ENCODE measurements at places on chromosomes 2 and 18.

- DNase-seq: no peak
Observed at GRCh38 chr2:25894135-25894830, 16.0 kb upstream of the ASXL2 start.

DNA sequence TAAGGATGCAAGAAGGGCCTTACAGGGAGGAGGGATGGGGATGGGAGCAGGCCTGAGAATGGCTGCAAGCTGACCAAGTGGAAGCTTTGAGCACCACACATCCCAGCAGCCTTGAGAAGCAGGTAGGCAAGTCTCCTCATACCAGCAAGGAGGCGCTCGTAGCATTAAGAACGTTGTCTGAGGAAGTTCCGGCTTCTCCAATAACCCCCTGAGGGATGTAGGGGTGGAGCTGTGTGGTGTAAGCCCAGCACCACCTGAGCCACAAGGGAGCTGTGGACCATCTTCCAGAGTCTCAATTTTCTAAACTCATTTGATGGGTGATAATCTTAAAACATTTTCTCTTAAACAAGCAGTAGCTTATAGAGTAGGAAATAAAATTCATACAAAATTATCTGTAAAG lies 50.6 kb downstream of the ST3GAL5 start:
- no peak for DNase-seq

DNA sequence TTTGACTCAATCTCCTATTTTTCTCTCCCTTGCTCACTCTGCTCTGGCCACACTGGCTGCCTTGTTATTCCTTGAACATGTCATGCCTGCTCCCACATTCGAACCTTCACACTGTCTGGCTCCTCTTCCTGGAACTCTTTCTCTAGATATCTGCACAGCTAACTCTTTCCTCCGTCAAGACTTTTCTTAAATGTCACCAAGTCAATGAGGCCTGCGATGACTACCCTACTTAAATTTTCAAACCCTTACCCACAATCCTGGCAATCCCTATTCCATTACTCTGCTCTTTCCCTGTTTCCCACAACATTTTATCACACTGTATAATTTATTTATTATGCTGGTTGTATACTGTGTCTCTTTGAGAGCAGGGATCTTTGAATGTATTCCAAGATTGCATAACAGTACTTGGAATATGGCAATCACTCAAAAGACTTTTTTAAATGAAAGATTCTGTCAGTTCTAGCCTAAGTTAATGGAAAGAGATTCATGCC lies 206.2 kb downstream of the SRBD1 start:
- DNase-seq: no peak

DNA sequence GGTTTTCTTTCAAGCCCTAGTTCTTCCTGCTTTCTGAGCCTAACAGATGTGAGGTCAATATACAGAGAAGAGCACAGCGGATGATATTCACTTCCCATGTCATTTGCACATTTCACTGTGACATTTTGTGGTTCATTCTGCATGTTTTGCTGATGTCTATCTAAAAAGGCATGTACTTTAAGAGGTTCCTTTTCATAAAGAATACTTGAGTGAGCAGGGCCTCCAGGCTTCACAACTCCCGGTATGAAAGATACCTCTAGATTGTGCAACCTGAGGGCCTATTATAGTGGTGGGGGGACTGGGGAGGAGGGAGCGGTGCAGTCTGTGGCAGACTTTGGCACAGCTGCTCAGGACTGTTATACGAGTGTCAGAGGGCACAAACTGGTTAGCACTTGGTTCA lies 54.6 kb downstream of the CPO start:
- no peak for DNase-seq

- DNase-seq: no peak
Observed at GRCh38 chr18:57410749-57411148, 24.4 kb upstream of the ONECUT2 start.

- DNase-seq: no peak
Observed at GRCh38 chr2:69095305-69095704, 82.3 kb downstream of the ANTXR1 start.

- no peak for DNase-seq
Observed at GRCh38 chr2:188524519-188525113, 232.9 kb downstream of the GULP1 start.

GRCh38 chr2:22126106-22126505 lies 1002.3 kb downstream of the TDRD15 start:
- no peak for DNase-seq

DNA sequence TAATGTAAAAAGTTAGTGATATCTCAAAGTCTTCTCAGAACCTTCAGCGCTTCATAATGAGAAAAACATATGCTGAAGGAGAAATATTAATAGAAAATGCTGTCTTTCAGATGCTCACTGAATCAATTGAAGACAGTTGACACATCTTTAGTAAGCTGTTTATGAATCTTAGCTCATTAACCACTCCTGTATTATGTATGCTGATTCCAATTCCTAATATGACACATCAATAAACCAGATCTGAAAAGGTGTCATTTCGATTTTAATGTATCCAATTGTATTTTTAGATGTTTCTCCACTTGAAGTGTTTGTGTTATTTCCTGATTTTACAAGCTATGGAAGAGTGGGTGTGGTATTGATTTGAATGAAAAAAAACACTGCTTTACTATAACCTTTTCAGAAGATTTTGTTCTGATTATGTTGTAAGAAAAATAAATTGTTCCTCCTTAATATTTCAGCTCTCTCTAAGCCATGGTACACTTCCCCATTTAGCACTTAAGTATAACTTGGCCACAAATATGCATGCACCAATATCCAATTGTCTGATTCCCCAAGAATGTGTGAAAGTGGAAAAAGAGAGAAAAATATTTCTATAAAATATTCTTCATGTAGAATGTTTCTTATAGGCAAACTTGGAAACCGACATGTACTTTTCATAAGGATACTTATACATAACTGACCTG lies 569.8 kb downstream of the ARHGAP15 start:
- no peak for DNase-seq

DNA sequence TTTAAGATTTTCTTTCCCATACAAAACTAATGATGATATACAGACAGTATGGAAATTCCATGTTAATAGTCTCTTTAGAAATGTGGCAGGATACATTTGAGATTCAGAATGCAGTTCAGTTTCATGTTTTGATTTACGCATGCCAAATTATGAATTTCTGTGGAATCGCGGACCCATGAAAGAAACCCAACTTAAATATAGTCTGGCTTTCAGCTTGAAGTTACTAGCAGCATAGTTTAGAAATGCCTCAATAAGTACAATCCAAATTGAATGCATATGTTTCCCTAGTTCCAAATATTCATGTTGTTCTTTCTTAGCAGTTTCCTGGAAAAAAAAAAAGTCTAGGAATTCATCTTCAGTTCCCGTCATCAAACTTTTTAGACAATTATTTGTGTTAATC lies 164.1 kb upstream of the RASGRP3 start:
- DNase-seq: no peak

GRCh38 chr2:237296756-237297155 lies 117.2 kb downstream of the COL6A3 start:
- DNase-seq: no peak

GRCh38 chr2:103859238-103859637 lies 994.7 kb upstream of the POU3F3 start:
- DNase-seq: no peak

DNA sequence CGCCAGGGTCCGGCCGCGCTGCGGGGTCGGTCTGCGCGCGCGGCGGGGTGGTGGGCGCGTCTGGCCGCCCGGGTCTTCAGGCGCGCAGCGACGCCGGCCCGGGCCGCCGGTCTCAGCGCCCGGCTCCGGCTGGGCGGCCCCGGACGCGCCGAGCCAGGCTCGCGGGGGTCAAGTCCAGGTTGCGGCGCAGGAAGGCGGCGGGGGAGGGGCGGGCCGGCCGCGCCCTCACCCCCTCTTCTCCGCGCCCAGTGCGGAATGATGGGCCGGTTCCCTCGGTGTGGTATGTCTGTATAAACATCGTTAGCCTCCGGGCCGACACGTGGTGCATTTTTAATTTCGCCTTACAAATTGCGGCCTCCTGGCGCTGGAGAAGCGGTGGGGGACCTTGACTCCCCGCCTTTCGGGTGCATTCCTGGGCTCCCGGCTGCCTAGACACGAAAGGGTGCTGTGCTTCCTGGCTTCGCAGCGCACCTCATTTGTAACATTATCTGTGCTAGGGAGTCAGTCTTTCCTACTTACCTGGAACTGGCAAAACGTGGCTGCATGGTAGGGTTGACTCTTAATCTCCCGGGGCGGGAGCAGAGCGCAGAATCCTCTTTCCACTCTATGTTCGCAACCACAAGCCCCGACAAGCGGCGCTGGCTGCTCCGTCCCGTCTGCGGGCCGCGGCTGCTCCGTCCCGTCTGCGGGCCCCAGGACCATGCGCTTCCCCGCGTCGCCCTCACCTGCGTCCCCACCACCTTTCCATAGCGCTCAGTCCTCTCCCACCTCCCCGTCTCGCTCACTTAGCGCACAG lies 69.0 kb downstream of the CTAGE1 start:
- DNase-seq: peak; percentile 62

GRCh38 chr2:133562558-133562957 lies 5.7 kb downstream of the NCKAP5 start:
- no peak for DNase-seq

- DNase-seq: no peak
Observed at GRCh38 chr18:35495536-35496314, 2.0 kb downstream of the INO80C start.

DNA sequence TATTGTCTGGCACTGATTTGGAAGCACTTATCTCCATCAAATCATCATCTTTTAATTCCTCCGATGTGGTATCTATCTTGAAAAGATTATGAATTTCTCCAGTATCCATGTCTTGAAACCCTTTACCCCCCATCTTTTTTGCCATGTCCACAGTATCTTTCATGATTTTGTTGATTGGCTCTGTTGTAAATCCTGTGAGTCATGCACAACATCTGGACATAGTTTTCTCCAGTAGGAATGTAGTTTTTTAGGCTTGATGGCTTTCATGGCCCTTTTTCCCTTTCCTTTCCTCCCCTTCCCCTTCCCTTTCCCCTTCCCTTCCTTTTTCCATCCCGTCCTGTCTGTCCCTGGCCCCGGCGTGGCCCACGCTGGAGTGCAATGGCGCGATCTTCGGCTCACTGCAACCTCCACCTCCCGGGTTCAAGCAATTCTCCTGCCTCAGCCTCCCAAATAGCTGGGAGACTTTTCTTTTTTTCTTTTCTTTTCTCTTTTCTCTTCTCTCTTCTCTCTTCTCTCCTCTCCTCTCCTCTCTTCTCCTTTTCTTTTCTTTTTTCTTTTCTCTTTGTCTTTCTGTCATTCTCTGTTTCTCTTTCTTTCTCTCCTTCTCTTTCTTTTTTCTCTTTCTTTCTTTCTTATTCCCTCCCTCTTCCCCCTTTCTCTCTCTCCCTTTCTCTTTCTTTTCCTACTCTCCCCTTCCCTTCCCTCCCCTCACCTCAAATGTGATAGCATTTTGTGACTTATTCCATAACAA lies 18.4 kb upstream of the ZNF638 start:
- no peak for DNase-seq

GRCh38 chr2:205814039-205814364 lies 131.7 kb downstream of the NRP2 start:
- no peak for DNase-seq

- no peak for DNase-seq
Observed at GRCh38 chr2:28378679-28379584, 13.7 kb upstream of the FOSL2 start.

DNA sequence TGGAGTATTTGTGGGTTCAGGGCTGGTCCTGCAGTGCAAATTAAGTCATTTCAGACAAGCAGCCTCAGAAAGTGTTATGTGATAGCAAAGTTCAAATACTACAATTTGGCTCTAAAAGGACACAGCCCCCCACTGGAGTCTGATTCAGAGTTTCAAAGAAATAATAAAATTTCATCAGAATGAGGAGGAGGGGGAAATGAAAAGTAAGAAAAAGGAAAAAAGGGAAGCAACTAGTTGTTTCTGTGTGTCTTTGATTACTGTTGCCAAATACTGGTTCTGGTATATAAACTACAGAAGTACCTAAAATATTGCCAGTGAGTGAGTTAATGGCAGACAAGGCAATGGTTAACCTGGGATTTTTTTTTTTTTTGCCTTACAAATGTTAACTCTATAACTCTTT lies 773.9 kb downstream of the BCL11A start:
- DNase-seq: no peak

DNA sequence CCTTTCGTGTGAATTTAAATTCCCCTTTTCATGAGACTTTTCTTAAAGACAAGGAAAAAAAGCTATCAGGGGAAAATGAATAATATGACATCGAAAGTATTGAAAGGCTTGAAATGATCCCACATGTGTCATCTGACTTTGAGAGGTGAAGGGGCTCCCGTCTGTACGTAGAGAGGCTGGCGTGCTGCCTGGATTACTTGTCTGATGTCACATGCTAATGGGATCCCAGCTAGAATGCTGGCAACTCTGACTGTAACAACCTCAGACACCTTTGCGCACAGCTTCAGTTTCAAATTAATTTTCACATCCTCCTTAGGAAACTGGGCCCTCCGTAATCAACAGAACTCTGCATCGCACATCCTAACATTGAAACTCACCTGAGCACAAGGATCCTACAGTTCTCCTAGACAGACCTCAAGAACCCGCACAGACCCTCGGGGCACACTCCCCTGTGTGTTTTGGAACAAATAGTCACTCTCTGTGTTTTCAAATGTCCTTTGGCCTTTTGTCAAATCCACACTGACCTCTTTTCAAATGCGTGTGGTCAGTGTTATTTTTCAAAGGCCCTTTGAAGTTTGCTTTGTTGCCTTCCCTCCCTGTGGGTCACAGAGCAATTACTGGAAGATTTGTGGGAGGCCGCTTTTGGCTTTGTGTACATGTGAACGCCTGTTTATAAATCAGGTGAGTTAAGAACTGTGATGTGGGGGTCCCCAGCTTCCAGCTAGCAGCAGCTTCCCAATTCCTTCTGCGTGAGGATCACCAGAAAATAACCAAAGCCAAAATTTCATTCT lies 65.9 kb downstream of the IL1R2 start:
- DNase-seq: no peak

DNA sequence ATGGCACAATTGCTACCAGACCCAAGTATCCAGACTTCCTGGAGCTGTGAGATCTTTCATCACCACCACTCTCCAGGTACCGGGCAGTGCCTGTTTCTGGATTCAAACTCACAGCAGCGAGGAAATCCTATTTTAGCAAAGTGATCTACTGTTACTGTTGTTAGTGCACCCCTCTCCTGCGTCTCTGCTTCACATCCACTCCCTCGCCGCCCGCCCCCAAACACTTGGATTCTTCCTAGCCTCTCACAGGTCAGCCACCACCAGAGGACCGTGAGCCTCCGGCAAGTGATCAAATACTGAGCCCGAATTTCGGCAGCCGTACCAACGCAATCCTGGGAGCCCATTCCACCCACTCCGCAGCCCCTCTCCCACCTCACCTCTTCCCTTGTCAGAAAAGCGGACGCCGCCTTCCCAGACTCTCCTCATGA lies 519 bp downstream of the METTL4 start:
- peak; percentile 37 for DNase-seq

GRCh38 chr2:223069465-223069864 lies 17.5 kb downstream of the KCNE4 start:
- no peak for DNase-seq

Measured in mesothelial cell of epicardium (in vitro differentiated cells).